ENCODE measurements at places on chromosomes 2 and 18.
A peak's percentile ranks its signal among the peaks of the same experiment; 100 is the strongest.

- peak; percentile 93 for DNase-seq
Observed at GRCh38 chr18:48928787-48929186, 22.0 kb downstream of the SMAD7 start.

DNA sequence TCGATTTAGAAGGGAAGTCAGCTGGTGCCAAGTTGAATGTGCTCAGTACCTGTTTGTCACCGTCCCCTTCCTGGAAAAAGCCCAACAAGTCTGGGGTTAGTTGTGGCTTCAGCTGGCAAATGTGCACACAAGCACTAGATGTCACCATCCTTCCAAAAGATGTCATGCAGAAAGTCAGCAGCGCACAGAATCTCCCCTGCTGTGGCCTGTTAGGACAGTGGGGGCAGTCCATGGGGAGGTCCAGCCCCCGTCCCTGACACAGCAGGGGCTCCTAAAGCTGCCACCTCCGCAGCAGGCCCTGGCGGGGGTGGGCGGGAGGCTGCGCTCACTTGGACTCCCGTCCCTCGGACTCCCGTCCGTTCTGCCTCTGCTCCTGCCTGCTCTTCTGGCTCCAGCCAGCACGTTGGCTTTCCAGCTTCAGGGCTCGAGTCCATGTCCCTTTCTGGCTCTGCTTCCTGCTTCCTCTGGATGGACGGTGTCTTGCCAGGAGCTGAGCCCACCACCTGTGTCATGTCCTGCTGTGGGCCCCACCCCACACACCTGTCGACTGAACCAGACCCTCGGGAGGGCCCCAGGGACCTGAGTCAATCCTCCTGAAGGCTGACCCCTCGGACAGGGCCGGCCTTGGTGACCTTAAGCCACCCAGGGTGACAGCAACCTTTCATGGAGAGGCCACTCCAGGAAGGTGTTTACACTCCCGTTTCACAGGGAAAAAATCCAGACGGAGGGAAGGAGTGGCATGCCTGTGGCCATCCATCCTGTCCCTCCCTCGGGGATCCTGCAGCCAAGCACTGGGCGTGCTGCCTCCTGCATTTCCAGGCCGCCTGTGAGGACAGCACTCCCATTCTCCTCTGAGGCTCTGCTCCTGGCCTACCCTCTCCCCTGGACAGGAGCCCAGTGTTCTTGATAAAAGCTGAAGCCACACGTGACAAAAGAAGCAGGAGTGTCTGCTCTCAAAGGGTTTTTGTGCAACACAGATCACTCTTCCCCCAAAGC, 8.5 kb downstream of the RAB17 start:
- peak; percentile 56 for DNase-seq

DNA sequence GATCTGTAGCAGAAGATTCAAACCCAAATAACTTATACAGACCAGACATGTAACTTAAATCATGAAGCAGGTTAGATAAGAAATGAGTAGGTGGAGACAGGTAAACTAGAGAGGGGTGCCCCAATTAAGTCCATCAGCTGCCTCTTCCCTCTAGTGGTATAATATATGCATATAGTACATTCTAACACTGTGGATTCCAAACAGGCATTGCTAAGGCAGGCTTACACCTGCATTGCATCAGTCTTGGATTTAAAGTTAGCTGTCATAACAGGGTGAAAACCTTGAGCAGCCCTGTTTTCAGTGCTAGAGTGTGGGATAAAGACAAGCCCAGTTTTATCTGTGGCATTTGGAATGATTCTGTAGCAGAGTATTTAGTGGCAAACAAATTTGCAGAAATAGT, 63.4 kb downstream of the NYAP2 start:
- DNase-seq, result no peak

DNA sequence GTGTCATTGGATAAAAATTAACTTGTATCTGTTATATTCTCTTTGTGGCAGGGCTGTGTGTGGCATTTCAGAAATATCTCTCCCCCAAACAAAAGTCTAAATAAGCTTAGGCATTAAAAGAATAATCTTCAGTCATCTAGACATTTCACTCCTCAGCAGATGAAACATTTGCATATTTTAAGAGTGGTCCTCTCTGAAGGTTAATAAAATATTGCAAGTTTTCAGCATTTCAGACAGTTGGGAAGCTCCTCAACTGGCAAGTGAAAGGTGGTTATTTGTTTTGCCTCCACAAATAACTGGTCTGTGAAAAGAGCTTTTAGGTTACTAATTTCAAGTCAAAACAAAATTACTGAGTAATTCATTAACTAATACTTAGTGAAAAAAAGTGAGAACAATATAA, 462.6 kb downstream of the EPHA4 start:
- DNase-seq, result no peak

All from RPMI8226 (cell line).